GM18507 (cell line): ENCODE measurements at places on chromosomes 7 and 10.

DNA sequence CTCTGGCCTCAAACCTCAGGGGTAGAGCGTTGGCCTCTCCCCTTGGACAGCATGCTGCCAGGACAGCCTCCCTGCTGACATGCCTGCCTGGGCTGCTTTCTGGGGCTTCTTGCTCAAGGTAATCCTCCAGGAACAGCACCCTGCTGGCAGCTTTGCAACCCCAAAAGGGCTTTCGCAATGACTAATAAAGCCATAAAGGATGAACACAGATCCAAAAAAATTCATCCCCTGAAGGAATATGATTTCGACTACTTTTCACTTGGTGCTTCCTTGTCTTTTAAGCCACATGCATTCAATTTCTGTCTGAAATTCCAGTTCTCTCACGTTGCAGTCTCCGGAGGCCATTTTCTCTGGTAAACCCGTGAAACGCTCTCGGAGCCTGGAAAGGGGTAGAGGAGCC, 15.1 kb upstream of the SH3PXD2A start:
- no peak for DNase-seq

DNA sequence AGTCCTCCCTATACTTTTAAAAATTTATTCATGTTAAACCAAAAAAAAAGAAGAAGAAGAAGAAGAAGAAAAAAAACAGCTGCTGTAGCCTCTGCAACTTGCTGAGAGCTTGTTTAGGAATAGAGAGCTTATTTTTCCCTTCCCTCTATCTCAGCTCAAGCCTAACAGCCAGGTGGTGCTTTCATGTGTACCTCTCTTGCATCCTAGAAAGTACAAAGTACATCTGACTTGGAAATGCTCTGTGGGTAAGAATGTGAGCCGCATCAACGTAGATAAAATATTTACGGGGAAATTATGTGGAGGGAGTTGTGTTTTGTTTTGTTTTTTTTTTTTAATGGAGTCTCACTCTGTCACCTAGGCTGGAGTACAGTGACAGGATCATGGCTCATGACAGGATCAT, 99.6 kb downstream of the PLXDC2 start:
- DNase-seq, result no peak

DNA sequence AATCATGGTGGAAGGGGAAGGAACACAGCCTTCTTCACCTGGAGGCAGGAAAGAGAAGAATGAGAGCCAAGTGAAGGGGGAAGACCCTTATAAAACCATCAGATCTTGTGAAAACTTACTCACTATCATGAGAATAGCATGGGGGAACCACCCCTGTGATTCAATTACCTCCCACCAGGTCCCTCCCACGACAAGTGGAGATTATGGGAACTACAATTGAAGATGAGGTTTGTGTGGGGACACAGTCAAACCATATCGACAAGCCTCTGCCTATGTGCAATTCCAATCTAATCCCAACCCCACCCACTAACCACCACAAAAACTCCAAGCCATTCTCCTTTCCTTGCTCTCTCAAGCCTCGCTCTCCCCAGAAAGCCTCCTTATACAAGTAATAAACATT, 69.2 kb downstream of the TAC1 start:
- DNase-seq, result no peak

GRCh38 chr7:157622000-157622399, 285.2 kb downstream of the DNAJB6 start:
- no peak for DNase-seq

DNA sequence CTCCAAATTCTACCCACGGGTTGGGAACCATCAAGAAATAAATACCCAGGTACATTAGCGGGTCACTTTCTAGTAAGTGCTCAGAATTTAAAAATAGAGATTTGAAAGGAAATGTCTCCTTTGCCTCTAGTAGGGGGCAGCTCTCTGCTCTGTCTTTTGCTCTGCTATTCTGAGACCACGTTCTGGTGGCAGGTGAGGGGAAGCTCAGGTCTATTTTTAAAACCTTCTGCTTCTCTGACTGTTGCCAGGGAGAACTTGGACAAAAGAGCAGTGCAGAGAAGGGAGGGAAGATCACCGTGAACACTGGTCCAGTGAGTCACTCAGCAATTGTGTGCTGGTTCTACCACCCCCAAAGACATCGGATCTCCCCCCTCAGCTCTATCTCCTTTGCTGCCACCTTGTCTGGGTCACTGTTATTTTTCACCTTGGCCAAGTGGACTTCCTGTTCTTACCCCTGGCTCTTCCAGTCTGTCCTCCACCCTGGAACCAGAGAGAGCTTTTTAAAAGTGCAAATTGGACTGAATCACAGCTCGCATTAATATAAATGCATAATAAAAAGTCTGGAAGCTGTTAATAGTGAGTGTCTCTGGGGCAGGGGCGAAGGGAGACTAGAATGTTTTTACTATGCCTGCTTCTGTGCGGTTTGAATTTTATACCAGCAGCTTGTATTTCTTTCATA, 72.4 kb upstream of the LOXL4 start:
- DNase-seq, result no peak

DNA sequence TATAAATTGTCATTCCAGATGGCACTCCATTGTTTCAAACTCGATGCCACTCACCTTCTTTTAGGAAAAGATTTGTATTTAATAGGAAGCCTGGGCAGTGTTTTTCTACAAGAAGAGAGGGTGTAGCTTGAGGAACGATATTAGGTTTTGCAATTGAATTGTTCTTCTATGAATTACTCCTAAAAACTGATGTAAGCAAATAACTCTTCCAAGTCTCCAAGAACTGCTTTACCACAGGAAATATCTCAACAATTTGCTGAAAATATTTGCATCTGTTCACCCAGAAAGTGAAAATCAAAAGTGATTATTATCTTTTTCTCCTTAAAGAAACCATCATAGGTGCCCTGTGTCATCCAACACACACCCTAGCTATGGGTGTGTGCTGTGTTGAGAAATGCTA, 261.3 kb upstream of the MEOX2 start:
- DNase-seq, result no peak

DNA sequence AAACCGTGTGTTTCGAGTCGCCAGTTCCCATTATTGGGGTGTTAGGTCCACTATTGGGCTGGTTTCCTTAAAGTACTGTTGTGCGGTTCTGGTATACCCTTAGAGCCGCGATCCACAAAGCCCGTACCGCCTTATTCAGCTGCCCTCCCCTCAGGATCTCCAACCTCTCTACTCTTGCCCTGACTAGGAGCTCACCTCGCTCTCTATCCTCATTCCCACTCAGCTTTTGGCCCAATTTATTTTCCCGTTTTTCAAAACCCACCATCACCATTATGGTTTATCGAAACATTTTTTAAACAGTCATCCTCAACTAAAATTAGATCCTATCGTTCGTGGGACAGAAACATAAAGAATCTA, 461 bp upstream of the ETV1 start:
- DNase-seq, result no peak
